ENCODE measurements at places on chromosomes 4 and X.

- DNase-seq, result no peak
These were observed 28.5 kb downstream of the CAMK2D start for GRCh38 chr4:113732967-113733527.

DNA sequence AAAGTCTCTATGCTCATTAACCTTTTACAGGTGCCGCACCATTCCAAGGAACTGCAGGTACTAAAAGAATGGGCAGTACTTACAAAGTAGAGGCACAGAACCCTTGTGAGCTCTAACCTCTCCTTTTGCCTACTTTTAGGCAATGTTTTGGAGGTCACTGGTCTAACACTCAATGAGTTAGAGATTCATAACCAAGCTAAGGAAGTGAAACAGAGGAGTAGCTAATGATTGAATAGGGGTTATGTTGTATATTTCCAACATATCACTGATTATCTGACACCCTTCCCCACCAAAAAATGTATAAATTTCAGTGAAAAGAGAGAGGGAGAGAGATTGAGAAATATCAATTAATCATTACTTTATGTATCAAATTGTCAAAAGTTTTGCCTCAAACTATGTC is 269.3 kb downstream of the PCDH7 start:
- DNase-seq, result no peak

- no peak for DNase-seq
These were observed 269.4 kb upstream of the SMIM31 start for GRCh38 chr4:164484551-164484950.

DNA sequence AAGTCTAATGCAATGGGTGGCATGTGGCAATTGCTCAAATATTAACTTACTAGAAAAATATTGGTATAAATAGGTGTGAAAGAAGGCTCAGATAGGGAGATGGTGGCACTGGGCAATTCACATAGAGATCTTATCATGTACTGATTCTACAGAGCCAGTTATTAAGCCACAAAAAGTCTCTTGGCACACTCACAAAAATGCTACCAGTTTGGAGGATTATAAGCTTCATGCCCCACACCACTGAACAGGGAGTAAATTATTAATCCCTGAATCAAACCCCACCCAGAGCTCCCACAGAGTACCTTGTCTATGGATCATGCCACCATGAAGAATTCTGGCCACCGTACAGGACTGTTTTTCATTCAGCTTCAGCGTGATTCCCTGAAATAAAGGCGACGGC is 13.8 kb downstream of the MPP1 start:
- no peak for DNase-seq

DNA sequence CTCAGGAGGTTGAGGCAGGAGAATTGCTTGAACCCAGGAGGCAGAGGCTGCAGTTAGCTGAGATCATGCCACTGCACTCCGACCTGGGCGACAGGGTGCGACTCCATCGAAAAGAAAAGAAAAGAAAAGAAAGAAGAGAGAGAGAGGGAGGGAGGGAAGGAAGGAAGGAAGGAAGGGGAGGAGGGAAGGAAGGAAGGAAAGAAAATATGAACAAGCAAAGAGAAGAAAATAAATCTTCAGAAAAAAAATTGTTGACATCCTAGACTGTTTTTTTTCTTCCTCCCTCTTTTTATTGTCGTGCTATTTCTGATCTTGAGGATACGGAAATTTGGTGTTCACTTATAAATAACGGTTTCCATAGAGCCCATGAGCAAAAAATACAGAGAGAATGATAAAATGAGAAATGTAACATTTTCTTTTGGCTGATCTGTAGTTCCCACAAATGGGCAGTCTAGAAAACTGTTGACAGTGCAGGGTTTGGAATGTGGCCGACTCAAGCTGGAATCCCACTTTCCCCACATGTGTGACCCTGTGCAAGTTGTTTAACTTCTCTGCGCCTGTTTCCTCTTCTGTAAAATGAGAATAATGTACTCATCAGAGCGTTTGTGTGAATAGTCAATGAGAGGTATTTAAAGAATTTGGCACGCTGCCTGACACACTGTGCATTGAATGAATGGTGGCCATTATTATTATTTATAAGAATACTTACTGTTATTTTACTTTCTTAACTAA is 19.4 kb downstream of the SORBS2 start:
- DNase-seq, result peak; percentile 83

- DNase-seq, result no peak
These were observed 31.2 kb downstream of the LGI2 start for GRCh38 chr4:24999392-25000089.

GRCh38 chrX:64977830-64978229 is 1.6 kb upstream of the ZC4H2 start:
- DNase-seq, result no peak

DNA sequence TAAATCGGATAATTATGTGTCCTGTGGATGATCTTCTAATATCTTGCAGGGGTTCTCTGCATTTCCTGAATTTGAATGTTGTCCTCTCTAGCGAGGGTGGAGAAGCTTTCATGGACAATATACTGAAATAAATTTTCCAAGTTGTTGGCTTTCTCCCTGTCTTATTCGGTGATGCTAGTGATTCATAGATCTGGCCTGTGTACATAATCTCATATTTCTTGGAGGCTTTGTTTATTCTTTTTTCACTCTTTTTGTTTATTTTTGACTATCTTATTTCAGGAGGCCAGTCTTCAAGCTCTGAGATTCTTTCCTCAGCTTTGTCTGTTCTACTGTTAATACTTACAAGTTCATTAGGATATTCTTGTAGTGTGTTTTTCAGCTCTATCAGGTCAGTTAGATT is 20.7 kb upstream of the CLGN start:
- no peak for DNase-seq

- no peak for DNase-seq
These were observed 233.7 kb downstream of the PRDM5 start for GRCh38 chr4:120688791-120689190.

- no peak for DNase-seq
These were observed 502 bp downstream of the HNRNPDL start for GRCh38 chr4:82429728-82430192.

DNA sequence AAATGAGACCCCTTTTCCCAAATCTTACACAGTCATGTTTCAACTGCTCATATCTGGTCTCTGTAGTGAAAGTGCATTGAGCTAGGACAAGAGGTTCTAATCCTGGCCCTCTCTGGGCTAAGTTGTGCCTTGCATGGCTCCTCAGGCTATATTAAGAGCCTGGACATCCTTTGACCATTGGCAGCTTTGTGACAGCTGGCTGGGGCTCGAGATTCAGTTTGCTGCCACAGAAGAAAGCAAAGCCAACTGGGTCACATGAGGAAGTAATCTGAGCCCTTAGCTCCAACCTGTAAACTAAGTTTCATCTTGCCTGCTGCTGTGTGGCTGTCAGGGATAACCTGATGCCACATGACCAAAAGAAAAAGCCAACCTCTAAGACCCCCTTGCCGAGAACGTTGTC is 51.8 kb upstream of the JADE1 start:
- no peak for DNase-seq

GRCh38 chrX:123648028-123648810 is 84.6 kb downstream of the THOC2 start:
- no peak for DNase-seq

- no peak for DNase-seq
These were observed 37.6 kb downstream of the GABRB1 start for GRCh38 chr4:47068986-47069385.

DNA sequence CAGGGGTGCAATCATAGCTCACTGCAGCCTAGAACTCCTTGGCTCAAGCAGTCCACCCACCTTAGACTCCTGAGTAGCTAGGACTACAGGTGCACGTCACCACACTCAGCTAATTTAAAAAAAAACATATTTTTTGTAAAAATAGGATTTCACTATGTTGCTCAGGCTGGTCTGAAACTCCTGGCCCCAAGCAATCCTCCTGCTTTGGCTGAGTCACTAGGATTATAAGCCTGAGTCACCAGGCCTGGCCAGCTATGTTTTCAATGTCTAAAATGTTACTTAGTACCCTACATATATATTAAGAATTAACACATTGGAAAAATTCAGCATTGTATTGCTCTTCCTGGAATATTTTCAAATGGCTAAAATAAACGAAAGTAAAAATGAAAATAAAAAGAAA is 37.5 kb downstream of the PNPLA4 start:
- no peak for DNase-seq

DNA sequence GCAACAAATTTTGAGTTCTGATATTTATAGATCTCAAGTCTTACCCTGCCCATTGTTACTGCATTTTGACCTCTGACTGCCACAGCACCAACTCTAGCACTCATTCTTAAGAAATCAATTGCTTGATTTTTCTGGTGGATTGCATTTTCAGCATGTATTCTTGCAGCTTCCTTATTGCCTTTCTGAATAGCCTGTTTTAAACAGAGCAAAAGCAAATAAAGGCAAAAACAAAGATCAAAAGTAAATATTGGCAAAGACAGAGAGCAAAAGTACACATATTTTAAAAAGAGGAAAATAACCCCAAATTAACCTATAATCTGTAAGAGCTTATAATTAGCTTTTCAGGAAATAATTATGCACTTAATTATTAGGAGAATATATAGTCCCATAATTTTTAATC is 129.4 kb upstream of the TENT5D start:
- DNase-seq, result no peak

GRCh38 chr4:31458813-31459212 is 738.6 kb downstream of the PCDH7 start:
- no peak for DNase-seq

GRCh38 chr4:153541456-153542096 is 75.4 kb downstream of the TMEM131L start:
- no peak for DNase-seq

DNA sequence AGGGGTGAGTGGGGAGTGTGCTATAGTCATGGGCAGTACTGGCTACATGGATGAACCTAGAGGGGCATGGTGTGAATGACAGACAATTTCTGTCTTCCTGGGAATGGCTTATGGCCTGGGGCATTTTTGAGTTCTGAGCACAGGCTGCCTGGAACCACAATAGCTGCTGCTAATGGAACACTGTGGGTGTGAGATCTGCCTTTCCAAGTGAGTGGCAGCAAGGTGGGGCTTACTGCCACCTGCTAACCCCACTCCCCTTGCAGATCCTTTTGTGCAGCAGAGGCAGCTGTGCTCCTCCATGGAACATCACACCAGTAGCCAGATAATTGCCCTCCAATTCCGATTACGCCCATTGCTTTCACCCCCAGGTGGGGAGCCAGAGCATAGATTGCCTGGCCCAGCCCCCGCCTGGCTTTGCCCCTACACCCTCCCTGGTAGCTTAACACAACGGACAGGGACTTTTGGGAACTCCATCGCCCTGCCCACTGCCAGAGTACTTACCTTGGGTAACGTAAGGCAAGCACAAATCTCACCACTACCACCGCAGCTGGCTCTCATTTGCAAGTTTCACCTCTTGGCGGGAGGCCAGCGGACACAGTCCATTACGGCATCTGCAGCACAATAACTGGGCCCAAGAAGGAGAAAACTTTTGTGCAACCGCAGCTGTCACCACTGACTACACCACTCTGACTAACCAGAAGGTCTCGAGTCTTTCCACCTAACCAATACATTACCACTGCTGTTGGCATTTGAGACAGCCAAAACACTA is 421.2 kb upstream of the NWD2 start:
- no peak for DNase-seq

GRCh38 chr4:87076690-87077358 is 142.0 kb downstream of the AFF1 start:
- no peak for DNase-seq

DNA sequence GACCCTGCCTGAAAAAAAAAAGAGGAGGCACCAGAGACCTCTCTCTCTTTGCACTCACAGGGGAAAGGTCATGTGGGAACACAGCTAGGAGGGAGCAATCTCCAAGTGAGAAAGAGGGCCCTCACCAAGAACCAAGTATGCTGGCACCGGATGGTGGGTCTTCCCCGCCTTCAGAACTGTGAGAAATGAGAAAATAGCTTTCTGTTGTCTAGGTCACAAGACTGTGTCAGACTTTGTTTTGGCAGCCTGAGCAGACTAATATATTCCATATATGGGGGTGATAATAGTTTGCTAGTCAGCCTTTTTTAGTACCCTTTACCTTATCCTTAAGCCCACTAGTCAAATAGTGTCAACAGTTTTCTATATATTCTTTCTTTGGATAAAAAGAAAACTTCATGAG is 193.0 kb downstream of the TRIML1 start:
- no peak for DNase-seq

DNA sequence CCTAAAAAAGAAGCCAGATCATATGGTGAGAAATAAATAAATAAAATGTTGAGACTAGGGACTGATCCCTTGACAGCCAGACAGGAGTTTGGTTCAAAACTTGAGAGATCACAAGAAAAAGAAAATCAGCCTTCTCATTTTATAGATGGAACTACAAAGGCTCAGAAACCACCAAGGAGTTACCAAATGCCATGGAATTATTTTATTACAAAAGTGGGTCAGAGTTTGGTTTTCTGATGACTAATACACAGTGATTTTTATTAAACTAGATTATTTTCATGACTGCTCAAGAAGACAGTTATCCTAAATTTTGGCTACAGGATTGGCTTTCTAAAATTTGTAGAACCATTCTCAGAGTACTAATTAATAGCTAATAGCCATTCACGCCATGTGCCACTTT is 6.2 kb downstream of the CXCL1 start:
- no peak for DNase-seq

- DNase-seq, result no peak
These were observed 5.1 kb downstream of the AFF1 start for GRCh38 chr4:86939729-86940575.

GRCh38 chr4:139975830-139976272 is 178.1 kb downstream of the MAML3 start:
- no peak for DNase-seq

DNA sequence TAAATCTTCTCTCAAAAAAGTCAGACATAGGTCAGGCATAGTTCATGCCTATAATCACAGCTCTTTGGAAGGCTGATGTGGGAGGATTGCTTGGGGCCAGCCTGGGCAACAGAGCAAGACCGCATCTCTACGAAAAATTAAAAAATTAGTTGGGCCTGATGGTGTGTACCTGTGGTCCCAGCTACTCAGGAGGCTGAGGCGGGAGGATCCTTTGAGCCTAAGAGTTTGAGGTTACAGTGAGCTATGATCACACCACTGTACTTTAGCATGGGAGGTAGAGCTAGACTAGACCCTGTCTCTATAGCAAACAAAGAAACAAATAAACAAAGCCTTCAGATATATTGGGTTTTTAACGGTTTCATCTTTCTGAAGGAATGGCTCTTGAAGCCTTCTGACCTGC is 62.2 kb downstream of the DIPK2B start:
- DNase-seq, result no peak

GRCh38 chr4:15958562-15958961 is 4.4 kb downstream of the FGFBP2 start:
- DNase-seq, result no peak

Data from T47D (cell line).